ENCODE measurements at places on chromosomes 5 and 9.
A peak's percentile ranks its signal among the peaks of the same experiment; 100 is the strongest.

GRCh38 chr5:130234816-130235215 is 330.6 kb downstream of the CHSY3 start:
- no peak for DNase-seq

DNA sequence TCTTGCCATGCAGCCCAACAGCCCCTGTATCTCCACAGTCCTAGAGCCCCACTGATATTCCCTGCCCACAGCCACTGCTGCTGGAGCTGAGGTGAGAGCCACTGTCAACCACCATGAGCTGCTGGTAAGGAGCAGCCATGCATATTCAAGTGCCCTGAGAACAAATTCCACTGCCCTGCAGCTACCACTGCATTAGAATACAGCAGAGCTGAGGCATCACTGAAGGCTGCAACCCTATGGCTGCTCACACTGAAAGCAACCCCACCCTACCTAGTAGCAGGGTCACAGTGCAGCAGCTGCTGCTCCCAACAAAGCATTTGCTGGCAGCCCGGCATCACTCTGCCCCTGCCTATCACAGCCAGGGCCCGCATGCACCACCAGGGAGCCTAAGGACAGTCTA is 68.6 kb downstream of the SKIC3 start:
- no peak for DNase-seq

- DNase-seq: no peak
These were observed 57.1 kb upstream of the GOLPH3 start for GRCh38 chr5:32231241-32231640.

DNA sequence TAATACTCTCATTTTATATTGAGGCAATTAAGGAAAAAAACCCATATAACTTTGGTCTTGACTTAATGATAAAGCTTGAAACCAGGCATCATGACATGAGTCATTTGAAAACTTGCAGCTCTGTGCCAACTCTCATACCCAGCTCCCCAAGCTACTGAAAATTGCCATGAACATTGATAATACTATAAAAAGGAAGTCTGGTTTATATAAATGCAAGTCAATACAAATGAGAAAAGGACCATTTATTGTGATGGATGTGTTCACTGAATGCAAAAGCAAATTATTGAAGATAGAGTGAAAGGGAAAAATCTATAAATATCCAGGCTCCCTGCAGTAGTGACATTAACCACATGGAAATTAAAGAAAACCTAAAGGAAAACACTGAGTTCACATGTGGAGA is 116.3 kb downstream of the DEPDC1B start:
- DNase-seq: no peak

DNA sequence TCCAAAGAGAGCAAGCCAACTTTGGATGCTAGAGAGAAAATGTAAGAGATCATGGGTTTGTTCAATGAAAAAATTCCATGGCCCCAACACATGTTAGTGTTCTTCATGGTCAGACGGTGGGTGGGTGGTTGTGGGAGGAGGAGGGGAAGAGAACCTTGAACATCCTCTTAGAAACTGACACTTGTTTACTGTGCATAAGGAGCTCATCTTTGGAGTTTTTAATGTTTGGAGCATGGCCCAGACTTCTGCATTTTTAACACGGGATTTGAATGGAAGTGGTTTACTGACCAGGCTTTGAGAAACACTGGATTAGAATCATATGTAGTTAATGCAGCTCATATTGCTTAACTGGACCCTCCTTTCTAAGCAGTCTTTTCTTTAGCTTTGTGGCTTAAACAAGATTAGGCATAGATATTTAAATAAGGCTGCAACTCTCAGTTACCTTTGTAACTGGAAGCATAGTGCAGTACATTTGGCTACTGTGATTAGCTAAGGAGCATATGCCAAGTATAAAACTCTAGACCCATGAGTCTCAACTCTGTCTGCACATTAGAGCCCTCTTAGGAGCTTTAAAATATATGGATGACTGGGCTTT is 60.1 kb downstream of the FOCAD start:
- no peak for DNase-seq

DNA sequence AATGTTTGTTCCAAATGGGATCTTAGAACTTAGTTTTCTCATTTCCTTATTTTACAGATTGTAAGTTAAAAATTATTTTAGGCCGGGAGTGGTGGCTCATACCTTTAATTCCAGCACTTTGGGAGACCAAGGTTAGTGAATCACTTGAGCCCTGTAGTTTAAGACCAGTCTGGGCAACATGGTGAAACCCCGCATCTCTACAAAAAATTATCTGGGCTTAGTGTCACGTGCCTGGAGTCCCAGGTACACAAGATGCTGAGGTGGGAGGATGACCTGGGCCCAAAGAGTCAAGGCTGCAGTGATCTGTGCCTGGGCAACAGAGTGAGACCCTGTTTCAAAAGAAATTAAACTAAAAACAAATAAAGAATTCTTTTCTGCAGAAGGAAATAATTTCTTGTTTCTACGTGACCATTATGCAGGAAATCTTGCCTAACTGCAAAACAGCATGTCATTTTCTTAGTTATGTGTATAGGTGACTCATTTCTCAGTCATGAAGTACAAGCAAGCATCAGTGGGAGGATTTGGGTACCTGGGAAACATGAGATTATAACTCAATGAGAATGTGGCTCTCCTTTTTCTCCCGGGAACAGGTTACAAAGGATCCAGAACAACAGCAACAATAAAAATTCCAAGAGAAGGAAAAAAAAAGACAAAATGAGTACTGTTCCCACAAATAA is 375.1 kb upstream of the ST8SIA4 start:
- DNase-seq: no peak

GRCh38 chr9:18437315-18438201 is 36.4 kb upstream of the ADAMTSL1 start:
- peak; percentile 56 for DNase-seq

DNA sequence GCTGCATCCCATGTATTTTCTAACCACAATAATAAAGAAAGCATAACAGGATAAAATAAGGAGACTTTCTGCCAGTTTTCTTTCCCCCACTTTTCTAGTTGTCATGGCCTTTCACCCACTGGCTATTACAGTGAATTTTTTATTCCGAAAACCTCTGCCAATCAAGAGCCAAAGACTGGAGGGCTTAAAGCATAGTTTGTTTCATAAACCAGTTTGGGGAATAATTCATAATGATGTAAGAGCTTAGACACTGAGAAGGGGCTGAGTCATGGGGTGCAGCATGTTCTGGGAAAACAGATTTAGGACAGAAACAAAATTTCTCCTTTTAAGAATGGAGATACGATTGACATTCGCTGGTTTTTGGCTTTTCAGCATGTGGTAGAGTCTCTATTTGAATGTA is 4.4 kb upstream of the GLIPR2 start:
- no peak for DNase-seq

DNA sequence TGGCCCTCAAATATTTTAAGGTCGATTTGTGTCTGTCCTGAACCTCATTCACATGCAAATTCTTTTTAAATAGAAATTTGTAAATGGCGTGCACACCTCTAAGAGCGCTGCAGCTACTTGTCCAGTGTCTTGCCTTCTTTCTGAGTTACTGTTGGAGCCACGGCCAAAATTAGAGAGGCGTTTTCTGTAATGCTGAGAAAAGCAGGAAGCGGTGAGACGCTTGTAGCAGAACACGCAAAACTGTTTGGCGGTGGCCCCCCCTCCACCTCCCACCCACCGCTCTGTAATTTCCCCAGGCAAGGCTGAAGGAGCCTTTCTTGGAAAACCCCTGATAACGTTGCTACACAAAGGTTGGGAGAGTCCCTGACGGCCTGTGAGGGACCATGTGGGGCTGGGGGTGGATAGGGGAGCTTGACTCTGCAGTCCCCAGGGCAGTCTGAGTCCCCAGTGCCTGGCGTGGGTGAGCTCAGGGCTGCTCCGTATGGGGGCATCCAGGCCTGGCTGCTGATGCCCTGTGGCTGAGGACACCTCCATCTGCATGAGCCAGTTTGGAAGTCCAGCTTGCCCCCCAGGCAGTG is 96.5 kb downstream of the GADD45G start:
- DNase-seq: no peak

DNA sequence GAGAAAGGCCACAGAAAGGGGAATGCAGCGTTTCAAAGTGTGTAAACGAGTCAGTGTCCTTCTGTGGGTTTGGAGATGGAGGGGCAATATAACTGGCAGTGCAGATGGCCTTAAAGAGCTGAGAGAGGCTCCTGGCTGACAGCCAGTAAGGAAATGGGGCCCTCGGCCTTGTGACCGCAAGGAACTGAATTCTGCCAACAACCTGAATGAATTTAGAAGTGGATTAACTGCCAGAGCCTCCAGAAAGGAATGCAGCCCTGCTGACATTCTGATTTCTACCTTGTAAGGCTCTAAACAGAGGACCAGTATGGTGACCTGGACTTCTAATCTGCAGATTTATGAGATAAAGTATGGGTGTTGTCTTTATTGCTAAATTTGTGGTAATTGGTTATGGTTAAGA is 17.5 kb upstream of the NREP start:
- DNase-seq: peak; percentile 77

GRCh38 chr5:34895641-34896419 is 19.5 kb downstream of the RAD1 start:
- no peak for DNase-seq

DNA sequence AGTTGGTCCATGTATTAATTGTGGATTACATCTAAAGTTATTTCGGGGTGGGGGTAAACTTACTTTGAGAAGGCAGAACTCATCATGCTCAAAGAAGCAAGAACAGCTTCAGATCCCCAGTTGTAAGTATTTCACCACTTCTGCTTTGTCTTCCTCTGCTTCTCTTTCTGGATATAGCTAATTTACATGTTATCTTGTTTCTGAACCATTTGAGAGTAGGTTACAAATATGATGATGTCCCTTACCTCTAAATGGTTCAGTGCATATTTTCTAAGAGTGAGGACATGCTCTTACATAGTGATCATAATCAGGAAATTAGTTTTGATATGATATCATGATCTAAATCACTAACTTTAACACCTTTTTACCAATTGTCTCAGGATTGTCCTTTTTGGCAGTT is 11.9 kb downstream of the TRIO start:
- DNase-seq: no peak

GRCh38 chr5:135040333-135041144 is 6.5 kb upstream of the PITX1 start:
- DNase-seq: no peak

GRCh38 chr5:153551537-153552079 is 61.1 kb downstream of the GRIA1 start:
- no peak for DNase-seq

DNA sequence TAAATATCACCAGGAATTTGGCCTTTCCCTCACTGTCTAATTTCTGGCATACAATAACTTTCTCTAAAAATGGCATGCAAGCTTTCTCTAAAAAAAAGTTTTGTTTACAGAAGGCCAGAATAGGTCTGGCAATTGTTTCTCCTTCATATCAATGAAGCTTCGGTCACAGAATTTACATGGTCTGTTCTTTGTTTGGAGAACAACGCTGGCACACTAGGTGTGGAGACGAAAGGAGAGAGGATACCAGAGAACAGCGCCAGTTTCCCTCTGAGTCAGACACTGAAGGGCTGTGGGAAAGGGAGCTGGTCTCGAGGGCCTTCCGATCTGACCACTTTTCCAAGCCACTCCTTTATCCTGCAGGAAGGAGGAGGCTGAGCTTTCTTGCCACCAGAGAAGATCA is 60.1 kb upstream of the ITGA1 start:
- no peak for DNase-seq

DNA sequence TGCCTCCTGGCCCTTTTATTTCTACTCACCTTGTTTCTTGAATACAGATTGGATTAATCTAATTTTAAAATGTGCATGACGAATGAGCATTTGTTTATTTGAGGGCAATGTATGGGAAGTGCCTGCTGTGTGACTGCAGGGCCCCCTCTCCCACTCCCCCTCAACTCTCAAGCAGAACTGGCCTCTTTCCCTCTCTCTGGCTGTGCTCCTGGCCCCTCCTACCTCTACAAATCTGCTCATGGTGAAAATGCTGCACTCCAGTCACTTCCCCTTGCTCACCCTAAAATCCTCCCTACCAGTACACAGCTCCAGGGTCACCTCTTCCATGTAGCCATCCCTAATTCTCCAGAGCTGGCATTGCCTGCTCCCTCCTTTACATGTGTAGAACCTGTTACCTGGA is 17.2 kb upstream of the NDST1 start:
- no peak for DNase-seq

GRCh38 chr9:9173264-9173663 is 1373.7 kb upstream of the DMAC1 start:
- no peak for DNase-seq

DNA sequence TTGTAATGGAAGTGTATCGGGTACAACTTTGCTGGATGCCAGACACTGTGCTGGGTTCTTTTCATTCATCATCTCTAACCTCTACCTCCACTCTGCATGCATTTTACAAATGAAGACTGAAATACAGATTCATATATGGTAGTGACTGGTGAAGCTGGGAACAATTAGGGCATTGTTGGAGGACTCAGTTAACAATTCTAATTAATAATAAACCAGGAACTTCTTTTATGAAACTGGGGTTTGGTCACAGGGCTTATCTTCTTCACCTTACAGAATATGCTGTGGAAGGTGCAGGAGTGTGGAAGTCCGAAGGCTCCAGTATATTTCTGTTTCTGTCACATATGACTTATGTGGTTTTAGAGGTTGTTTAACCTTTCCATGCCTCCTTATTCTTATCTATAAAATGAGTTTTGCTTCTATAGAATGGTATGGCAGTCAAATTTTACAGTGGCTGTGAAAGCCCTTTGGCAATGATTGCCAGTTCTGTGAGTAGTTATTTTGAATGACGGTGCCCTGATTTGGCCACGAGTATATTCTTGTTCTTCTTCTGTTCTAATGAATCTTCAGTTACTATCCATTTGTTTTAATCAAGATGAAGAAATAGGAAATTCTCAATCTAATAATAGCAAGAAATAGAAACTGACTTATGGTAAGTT is 284.7 kb downstream of the GABRB2 start:
- DNase-seq: no peak

- no peak for DNase-seq
These were observed 12.6 kb downstream of the QSOX2 start for GRCh38 chr9:136232969-136233368.

DNA sequence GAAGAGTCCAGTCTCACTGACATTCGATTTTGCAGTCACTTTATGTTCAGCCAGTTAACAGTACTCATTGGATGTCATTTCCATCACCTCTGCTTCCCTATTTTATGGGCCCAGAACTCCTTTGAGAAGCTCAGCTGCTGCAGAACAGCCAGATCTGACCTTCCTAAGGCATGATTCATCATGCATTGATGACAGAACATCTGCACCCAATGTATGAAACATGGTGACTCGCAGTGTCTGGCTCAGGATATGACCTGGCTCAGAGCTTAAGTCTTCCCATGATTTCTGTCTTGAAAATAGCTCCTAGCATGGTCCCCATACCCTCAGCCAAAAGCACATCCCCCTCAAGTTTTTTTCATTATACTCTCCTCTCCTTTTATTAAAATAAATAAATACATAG is 92.6 kb upstream of the TRIM32 start:
- DNase-seq: peak; percentile 27

GRCh38 chr9:133274236-133275104 is 531 bp downstream of the ABO start:
- DNase-seq: no peak

- no peak for DNase-seq
These were observed 55.5 kb downstream of the TMOD1 start for GRCh38 chr9:97556721-97557605.
